ENCODE measurements at places on chromosomes 5 and 9. TPM values are rescaled to one million over a fixed set of nuclear protein-coding genes. Genes with fewer than 3 reads are reported as not detected.

GRCh38 chr5:138037271-138037670 is 4.4 kb upstream of the FAM13B start:
- DNase-seq, result no peak

GRCh38 chr9:108300306-108301287 is 555.2 kb downstream of the ACTL7B start:
- no peak for DNase-seq

GRCh38 chr5:135704616-135705015 is 125.8 kb upstream of the CXCL14 start:
- no peak for DNase-seq

DNA sequence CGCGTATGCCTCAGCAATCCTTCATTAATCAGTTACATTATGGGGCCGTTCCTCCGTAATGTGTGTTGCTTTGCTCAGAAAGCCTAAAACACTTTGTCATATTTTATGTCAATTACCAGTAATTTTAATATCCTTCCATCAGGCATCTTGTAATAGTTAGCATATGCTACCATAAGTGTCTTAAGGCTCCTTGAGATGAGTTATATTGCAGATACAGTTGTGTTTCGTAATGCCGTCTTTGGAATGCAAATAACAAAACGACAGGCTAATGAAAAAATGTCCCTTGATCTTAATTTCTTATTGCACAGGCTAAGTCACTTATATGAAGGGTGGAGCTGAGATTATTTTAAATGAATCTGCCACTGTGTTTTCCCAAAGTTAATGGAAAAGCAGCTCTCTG is 50.5 kb downstream of the TBCA start:
- DNase-seq, result no peak

DNA sequence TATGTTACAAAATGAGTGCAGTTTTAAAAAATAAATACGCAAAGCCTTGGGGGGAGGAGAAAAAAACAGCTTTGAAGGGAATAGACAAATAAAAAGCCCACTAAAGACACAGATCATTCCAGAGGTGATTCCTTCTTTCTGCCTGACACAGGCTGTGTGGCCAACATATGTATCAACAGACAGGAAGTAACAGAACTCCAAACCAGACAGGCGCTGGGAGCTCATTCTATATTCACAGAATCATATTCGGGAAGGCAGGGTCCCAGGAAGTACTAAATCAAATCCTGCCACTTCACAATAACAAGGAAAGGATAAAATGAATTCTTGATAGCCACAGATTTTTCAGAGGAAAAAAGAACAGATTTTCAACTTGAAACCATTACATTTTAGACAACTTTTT is 62.1 kb downstream of the SEMA5A start:
- DNase-seq, result no peak

GRCh38 chr5:15420201-15420600 is 79.8 kb upstream of the FBXL7 start:
- DNase-seq, result no peak

DNA sequence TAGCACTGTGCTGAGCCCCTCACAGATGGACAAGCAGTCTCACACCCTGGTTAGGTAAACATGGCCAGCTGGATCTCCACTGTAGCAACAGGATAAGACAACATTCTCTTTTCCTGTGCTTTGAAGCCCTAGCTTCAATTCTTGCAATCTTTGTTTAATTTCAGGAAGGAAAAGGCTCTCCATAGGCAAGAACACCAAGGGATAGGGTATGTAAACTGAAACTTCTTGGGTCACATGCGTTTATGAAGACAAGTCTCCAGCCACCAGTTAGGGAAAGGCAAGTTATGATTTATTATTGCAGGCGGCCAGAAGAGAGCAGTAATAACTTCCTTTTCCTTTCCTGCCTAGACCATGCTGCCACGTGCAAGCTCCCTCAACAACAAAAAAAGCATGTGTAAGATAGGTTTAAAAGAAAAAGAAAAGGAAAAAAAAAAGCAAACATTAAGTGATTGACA is 50.1 kb upstream of the POU5F2 start:
- no peak for DNase-seq

Gene CD14
- 147 TPM for total RNA-seq

Gene FAT2
- 0.13 TPM for total RNA-seq

Gene SPATA6L
- total RNA-seq, result 0.32 TPM

Gene GABRB2
- 11.7 TPM for total RNA-seq

Gene MAP1B
- 5.7 TPM for total RNA-seq

Gene LCNL1
- 2.4 TPM for total RNA-seq

Gene KIF20A
- 4.7 TPM for total RNA-seq

Data from spleen (tissue), 13 donors.